ENCODE measurements at places on chromosomes 3 and 15.

- no peak for DNase-seq
Measured at GRCh38 chr3:156888576-156888975, 62.4 kb downstream of the LEKR1 start.

DNA sequence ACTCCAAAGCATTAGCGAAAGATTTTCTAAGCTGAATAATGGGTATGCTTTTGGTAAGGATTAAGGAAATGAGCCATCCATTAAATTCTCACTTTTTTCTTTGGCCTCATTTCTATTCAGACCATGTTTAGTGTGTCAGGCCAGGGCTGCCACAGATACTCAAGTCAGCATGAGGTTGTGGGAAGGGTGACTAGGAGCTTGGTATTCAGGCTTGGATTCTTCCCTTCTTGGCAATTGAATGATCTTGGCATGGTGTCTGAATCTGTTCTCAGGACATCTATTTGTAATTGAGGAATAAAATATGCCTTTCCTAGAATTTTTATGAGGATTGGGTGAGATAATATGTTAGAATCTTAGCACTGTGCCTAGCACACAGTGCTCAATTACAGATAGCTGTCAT is 11.2 kb downstream of the CCNB2 start:
- no peak for DNase-seq

- DNase-seq, result no peak
Measured at GRCh38 chr3:6680119-6680806, 180.7 kb upstream of the GRM7 start.

- no peak for DNase-seq
Measured at GRCh38 chr3:156859578-156859977, 33.4 kb downstream of the LEKR1 start.

GRCh38 chr3:16467393-16467792 is 46.1 kb downstream of the RFTN1 start:
- no peak for DNase-seq

GRCh38 chr3:50570508-50571279 is 1.4 kb downstream of the HEMK1 start:
- DNase-seq, result no peak

DNA sequence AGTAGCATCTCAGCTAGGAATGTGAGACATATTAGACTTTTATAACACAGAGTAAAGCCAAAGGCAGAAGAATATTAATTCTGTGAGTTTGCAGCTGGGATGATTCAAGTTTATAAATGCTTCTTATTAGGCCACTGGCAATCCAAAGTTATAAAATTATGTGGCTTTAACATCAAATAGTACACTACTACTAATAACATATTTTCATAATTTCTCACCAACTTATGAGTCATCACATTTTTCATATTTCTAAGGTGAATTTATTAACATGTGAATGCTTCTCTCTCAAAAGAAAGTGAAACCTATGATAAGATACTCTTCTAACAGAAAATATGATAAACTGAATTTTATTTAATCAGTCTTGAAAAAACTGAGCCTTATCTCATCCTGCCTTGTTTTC is 1348.2 kb upstream of the ALCAM start:
- no peak for DNase-seq

DNA sequence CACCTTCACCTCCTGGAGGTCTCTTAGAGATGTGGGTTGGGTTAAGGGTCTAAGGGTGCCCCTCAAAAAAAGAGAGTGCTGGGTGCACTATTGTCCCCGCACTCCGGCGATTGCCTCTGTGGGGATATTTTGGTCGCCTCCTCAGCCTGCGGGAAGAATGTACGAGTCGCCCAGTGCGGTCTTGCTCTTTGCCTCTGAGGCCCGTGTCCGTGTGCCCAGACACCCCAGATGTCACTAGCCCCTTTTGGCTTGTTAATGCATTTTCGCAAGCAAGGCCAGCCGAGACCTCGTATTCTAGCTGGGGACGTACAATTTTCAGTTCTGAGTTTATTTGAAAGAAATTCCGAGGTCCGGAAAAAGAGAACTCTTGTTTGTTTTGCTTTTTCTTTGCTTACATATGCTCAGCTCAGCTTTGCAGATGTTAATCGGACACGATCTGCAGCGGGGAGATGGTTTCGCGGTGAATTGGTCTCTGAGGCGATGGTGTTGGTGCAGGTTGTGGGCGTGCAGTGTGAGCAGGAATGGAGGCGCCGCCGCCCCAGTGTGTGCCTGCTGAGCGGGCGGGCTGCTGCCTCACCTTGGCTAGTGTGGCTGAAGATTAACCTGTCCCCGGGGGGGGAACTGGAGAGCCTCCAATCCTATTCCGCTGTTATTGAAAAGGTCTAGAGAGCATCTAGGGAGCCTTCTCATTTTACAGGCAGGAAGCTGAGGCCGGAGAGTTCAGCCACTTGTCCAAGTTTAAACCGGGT is 1.4 kb downstream of the ST6GAL1 start:
- no peak for DNase-seq

All from NCI-H1930 (cell line).